ENCODE measurements at places on chromosomes 3 and 15.
A peak's percentile ranks its signal among the peaks of the same experiment; 100 is the strongest.

- no peak for DNase-seq
These were observed 479.7 kb upstream of the NR2F2 start for GRCh38 chr15:95850837-95851236.

DNA sequence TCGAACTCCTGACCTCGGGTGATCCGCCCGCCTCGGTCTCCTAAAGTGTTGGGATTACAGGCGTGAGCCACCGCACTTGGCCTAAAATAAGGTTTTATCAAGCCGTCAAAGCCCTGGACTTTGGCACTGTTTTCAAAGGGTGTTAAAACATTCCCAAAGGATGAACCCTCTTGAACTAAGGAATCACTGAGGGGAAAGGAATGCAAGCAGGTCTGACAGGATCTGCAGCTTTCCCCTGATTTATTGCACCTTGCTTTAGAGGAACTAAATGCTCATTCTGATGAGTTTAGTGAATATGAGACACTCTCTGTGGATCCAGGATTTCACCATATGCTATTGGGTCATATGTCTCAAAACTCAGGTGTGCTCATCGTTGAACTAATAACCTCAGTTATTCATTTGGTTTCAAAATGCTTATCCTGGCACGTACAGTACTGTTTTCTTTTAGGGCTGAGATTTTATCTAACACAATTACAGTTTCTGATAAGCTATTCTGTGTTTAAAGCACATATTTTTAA, 63.0 kb upstream of the TSC22D2 start:
- DNase-seq: peak; percentile 33

GRCh38 chr15:23069496-23070166, 30.3 kb upstream of the TUBGCP5 start:
- DNase-seq: no peak

DNA sequence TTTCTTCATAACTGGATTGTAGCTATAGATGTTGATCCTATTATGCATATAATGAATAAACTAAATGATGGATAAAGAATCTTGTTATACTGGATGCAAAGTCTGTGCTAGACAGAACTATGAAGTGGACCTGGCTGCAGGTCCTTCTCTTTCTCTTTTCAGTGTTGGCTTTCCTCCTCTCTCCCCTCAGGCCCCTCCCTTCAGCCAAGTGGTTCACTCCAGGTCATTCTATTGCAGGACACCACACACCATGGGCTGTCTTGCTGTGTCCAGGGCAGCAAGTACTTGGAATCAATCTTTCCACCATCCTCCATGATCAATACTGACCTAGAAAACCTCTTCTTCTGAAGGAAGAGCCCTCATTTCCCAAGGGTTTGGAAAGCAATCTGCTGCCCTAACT, 20.3 kb downstream of the EIF4E3 start:
- DNase-seq: no peak

- DNase-seq: no peak
These were observed 62.5 kb upstream of the MLF1 start for GRCh38 chr3:158508481-158508880.

- DNase-seq: no peak
These were observed 19.6 kb upstream of the EMC3 start for GRCh38 chr3:10006048-10006761.

DNA sequence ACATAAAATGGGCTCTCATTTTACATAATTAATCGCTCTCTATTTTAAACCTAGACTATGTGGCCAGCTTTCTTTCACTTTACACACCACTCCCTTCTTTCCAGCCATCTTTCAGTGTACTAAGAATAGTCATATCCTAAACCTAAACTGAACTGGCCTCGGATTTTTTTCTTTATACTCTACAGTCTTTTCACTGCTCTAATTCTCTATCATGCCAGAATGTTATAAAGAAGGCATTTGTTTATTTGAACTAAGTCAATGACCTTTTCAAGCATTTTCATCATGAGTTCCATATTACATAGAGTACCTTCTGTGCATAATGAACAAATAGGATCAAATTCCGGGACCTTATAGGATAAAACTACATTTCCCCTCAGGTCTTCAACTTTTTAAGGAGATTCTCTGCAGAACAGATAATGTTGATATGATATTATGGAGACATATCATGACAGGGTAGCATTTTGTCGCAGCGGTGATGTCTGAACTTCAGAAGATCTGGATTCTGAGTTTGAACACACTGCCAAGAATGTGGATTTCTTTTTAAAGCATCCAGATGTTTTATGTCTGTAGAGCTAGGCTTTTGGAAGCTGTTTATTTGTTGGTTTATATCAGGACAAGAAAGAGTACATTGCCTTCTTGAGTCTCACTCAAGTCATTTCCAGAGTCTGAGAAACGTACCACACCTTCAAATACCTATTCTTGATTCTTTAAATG, 1047.3 kb downstream of the MCTP2 start:
- no peak for DNase-seq

DNA sequence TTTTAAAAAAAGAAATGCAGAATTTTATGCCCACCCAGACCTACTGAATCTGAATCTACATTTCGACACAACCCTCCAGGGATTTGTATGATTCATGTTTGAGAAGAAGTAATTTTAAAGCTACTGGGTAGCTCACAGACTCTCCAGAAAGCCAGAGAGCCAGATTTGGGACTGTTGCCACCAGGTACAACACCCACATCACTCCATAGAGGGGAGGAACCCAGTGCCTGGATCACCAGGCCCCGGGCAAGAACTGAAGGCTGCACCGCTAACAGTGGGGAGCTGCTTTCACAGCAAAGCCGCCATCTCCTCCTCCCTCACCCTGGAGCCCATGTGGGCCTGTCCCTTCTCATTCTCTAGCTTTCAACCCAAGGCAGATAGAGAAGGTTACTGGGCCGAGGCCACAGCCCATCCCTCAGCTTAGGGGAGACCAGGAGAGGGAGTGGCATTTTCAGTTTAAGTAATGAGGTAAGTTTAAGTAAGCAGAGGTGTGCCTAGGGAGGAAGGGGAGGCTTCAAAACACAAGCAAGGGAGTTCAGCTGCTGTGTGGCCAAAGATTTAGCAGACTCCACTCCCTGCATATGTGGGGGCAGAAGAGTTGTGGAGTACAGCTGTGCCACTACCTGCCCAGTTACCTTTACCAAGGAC, 109.8 kb downstream of the IL12A start:
- DNase-seq: no peak

DNA sequence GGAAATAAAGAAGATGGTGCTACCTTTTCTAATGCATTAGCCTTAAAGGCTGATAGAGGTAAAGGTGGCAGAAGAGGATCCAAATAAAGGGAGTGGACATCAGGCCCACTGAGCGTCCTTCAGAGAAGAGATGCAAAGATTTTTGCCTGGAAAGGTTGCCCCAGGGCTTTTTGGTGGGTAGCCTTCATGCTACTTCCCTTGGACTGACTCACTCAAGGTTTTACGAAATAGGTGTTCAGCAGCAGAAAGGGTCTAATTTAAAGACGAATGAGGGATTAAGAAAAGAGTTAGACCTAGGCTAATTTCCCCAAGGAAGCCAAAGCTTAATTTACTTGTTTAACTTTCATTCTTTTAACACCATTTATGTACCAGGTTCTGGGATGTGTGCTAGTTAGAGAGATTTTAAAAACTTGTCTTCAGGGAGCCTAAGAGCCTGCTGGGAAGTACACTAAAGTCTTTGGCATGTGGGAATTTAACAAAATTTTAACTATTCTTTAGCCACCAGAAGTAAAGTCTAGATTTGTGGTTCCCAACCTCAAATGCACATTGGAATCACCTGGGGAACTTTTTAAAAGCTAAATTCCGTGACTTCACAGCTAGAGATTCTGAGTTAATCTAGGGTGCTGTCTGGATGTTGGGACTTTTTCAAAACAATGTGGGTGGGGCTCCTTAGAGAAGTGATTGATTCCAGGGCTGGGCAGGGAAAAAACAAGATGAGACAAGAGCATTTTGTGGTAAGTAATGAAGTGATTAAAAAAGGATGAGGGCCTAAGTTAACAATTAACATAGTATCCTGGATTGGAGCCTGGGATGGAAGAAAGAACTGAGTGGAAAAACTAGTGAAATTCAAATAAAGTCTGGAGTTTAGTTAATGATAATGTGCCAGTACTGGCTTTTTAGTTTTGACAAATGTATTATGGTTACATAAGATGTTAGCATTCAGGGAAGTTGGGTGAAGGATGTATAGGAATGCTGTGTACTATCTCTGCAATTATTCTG, 3.4 kb downstream of the IL20RB start:
- no peak for DNase-seq

DNA sequence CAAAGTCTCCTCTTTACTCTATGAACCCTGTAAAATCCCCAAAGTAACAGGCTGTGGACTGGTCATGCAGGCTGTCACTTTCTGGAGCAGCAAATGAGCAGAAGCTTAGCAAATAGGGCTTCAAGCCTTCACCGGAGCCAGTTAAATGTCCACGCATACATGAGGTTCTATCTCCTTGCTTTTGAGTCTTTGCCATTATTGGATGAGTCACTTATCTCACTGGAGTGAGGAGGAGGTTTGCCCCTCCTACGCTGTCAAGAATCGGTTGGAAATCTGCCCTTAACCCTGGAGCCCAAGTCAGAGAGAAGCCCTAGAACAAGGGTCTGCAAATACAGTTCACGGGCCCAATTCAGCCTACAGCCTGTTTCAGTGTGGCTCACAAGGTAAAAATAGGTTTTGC, 126.1 kb upstream of the CTNNB1 start:
- DNase-seq: no peak

DNA sequence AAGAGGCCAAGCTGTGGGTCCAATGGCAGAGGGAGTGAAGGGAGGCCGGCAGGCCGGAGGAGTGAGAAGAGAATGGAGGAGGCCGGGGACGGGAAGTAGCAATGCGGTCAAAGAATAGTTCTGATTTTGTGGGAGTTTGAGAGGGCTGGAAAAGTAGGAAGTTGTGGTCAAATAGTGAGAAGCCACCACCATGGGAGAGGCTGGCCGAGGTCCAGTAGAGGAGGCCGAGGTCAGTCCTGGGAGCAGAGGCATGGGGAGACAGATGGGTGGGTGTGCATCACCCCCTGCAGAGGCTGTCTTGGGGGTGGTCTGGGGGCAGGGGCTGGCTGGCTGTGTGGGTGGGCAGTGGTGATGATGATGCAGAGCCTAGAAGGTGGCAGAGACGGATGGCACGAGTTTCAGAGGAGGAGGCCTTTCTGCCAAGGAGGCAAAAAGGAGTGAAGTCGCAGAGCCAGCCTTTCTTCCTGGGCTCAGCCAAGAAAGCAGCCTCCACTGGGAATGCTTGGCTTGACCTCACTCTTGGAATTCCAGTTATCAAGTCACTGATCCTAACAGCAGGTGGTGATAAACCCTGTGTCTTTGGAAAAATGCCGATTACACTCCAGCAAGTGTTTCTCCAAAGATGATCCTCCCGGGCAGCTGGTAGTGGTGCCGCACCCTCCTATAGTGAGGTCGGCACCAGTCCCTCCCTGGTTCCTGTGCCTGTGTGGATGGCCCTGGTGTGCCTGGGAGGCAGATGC, 57.3 kb downstream of the ARNT2 start:
- no peak for DNase-seq

DNA sequence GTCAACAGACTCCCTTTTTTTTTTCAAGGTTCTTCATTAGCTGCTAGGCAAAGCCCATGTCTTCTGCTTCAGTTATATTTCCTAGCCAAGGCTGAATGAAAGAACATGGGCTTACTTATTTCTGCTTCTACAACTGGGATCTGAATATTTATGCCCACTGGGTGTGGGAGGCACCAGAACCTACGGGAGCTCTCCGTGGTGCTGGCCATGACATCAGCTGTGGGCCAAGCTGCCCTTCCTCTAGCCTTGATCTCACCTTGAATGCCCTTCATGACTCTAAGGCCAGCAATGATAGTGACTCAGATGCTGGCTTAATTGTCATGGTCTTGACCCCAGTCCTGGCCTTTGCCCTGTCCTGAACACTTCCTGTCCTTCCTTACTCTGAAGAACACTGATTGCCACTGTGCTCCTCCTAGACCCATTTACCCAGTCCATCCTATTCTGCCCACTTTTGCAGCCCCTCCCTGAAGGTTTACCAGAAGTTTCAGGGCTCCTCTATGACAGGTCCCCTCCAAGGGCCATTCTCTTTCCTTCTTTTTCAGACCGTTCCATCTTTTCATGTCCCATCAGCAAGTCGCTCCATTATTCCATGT, 32.8 kb upstream of the PRR20G start:
- DNase-seq: peak; percentile 69

- DNase-seq: no peak
These were observed 48.9 kb downstream of the CYP11A1 start for GRCh38 chr15:74318376-74319137.

GRCh38 chr3:157602424-157602823, 99.2 kb upstream of the VEPH1 start:
- no peak for DNase-seq

- DNase-seq: no peak
These were observed 8.8 kb downstream of the EIF2AK4 start for GRCh38 chr15:39942753-39943150.

- no peak for DNase-seq
These were observed 8.0 kb upstream of the THRB start for GRCh38 chr3:24502690-24503089.
